Stimulated activated CD4-positive, alpha-beta T cell treated with anti-CD3 and anti-CD28 coated beads, TNF-alpha, amount 100 ng/mL, for 48 hours (primary cell): ENCODE measurements at places on chromosomes 5 and 9.

DNA sequence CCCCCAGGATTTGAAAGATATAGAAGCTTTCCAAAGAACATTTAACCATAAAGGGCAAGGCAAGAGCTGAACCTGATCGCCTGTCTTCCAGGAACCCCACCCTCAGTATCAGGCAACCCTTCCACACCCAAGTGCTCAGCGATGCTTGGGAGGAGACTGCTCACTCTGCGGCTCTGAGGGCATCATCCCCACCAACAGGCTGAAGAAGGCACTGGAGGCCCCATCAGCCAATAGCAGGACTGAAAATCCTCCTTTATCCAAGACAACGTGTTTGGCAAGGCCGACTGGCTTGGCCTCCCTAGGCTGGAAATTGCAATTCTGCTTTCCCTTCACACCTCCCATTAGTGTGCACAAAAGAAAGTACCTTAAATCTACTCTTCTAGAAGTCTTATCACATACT is 1.4 kb upstream of the PPP2CA start:
- DNase-seq = no peak

DNA sequence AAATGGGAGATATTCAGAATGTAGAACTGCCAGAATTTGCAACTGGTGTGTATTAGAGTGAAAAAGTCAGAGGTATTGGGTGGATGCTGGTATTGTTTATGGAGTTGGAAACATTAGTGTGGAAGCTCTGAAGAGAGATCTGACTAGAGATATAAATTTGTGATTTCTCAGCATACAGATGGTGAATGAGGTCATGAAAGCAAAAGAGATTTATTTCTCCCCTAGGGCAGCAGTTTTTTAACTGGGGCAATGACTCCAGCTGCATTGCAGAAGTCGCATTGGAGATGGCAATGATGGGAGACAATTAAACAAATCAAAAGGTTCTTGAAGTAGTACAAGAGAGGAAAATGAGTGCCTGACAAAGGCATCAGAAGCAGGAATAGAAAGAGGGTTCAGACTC is 64.9 kb downstream of the CETN3 start:
- no peak for DNase-seq

- no peak for DNase-seq
Measured at GRCh38 chr5:83312663-83313062, 158.9 kb upstream of the VCAN start.

GRCh38 chr9:102445181-102445747 is 549.9 kb upstream of the CYLC2 start:
- DNase-seq = no peak

DNA sequence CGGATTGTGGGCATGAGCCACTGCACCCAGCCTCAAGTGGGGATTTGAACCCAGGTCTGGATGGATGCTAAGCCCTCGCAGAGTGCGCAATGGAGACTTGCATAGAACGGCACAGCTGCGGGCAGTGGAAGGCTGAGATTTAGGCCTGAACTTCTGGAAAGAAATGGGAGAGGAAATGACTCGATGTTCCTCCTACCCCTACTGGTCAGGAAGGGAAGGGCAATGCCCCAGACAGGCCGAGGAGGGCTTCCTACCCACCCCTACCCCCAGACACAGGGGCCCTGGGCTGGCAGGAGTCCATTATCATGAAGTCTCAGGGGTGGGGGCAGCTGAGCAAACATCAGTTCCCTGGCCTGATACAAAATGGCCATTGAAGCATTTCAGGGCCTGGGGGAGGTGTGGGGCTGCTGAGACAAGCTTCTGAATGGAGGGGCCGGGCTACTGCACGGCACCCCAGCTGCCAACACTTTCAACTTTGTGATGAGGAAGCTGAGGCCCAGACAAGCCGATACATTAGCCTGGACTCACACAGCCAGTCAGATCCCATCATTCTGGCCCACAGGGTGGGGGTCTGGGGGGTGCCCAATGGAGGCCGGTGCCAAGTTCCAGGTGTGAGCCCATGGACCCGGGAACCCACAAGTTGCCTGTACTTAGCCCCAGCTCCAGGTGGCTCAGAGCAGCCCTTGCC is 13.5 kb upstream of the WDR38 start:
- DNase-seq = no peak

DNA sequence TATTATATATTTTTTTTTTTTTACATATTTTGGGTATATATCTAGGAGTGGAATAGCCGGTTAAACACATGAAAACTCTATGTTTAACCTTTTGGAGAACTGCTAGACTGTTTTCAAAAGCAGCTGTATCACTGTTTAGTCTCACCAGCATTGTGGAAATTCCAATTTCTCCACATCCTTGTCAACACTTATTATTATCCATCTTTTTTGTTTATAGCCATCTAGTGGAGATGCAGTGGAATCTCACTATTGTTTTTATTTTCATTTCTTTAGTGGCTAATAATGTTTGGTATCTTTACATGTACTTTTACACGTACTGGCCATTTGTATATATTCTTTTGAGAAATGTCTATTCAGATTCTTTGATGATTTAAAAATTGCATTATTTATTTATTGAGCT is 22.7 kb upstream of the CCDC180 start:
- no peak for DNase-seq

DNA sequence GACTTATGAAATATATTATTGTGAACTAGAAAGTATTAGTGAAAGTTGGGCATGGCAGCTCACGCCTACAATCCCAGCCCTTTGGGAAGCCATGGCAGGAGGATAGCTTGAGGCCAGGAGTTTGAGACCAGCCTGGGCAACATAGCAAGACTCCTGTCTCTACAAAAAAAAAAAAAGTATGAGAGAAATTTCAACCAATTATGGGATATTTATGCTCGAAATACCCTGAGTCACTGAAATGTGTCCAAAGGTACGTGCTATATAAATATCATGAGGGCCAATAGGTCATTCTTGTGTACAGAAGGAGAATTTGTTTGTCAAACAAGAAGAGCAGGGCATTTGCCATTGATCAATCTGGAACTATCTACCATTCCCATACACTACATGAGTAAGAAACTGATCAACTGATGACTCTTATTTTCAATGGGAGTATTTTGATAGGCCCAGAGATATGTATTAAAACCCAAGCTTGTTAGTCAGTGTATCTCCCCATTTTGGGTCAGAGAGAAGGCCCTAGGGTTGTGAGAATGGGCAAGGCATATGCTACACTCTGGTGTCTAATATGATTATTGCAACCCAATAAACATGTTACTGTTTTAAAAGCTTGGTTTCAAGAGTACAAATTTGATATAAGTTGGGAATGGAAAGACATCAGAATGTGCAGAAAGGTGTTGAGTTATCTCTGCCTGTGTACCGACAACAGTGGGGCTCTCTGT is 21.7 kb upstream of the HOMER1 start:
- DNase-seq = no peak

GRCh38 chr5:110547495-110547894 is 179.0 kb downstream of the TMEM232 start:
- DNase-seq = no peak

- no peak for DNase-seq
Measured at GRCh38 chr5:16617274-16617968, 624 bp upstream of the RETREG1 start.

DNA sequence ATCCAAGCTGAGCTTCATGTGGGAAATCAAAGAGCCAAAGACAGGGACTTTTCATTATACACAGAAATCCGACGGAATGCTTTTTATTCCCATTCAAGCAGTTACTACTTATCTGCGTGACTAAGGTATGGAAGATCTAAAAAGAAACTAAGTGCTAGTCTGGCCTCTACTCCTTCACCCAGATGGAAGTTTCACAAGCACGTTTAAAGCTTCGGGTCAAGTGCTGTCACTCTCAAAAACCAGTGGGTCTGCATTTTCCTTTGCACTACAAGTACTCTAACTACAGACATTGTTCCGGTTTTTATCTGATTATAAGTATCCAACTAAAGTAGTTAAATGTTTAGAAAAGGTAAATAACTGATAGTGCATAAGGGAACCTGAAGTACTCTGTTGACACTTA is 13.7 kb upstream of the MTAP start:
- no peak for DNase-seq

DNA sequence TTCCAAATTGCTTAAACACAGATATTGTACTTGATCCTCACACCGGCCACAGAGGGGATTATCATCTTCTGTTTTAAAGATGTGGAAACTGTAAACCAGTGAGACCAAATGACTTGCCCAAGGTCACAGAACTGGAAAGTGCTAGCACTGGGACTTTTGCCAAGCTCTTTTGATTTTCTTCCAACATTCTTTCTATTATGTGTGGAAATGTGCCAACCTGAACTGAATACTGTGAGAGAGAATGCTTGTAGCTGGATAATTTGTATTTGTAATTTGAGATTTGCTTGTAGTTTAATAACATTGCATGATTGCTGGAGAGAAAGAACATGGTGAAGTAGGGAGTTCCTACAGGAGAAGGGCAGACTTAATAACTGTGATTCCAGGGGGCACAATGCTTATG is 977.9 kb upstream of the NUDT12 start:
- DNase-seq = no peak

GRCh38 chr9:110606179-110606790 is 26.7 kb upstream of the SVEP1 start:
- no peak for DNase-seq

DNA sequence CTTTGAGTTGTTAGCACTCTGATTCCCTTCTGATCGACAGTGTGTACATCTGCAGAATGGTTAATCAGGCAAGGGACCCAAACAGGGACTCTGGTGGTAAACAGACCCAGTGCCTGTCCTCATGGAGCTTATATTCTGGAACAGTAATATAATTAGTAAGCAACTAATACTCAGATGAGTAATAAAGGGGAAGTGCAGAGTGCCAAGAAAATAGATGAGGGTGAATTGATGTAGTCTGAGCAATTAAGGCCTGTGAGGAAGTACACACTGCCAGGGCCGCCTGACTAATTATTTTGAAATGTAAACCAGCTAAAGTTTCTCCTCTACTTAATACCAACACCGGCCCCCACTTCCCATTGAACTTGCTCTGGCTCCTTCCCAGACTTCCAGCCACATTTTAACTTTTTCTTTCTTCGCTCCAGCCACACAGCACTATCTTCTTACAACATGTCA is 4.2 kb downstream of the DHX29 start:
- no peak for DNase-seq

DNA sequence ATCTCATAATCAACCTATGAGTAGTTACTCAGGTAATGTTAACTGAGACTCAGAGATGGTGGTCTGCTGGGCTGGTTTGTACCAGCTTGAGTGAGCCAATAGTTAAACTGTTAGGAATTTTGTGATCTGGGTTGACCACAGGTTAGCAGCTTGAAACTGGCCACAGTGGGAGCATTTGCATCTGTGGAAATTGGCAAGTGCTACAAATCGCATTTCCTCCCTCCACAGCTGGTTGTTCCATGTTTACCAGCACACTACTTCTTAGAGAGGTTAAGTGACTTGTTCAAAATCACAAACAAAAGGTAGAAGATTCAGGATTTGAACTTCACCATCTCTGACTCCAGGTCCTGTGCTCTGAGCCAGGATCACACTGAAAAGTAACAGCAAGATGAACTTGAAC is 446.9 kb upstream of the CLINT1 start:
- no peak for DNase-seq

DNA sequence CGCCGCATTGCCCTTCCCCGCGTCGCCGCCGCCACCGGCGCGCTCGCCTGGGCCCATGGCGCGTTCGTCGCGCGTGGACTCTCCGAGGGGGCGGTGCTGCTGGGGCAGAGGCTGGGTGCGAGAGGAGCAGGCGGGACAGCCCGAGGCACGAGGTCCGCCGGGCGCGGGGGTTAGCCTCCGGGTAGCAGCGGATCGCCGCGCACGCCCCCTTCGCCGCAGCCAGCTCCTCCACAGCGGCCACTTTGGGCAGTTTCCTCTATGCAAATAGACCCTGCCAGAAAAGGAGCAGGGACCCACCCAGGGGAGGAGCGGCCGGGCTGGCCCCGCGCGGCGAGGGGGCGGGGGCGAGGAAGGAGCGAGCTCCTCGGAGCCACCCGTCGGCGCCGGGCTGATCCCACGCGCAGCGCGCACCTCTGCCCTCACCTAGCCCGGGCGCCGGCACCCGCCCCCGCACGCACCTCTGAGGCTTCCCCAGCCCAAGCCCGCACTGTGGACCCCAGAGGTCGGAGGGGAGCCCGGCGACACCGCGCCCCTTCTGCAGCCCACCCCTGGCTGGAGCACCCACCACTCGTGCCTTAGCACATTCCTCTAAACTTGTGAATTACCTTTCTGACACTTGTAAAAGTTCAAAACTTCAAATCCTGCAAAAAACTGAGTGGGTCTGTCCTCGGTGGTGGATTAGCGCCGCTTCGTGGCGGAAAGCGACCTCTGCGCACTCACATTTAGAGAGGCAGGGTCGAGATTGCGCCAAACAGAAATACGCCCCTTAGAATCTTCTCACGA is at the start of gene COL23A1:
COL23A1 (minus strand) TSS at position 253 of the 783 bp plus-strand sequence.
- no peak for DNase-seq

- DNase-seq = no peak
Measured at GRCh38 chr9:70530716-70531115, 116.3 kb upstream of the KLF9 start.

DNA sequence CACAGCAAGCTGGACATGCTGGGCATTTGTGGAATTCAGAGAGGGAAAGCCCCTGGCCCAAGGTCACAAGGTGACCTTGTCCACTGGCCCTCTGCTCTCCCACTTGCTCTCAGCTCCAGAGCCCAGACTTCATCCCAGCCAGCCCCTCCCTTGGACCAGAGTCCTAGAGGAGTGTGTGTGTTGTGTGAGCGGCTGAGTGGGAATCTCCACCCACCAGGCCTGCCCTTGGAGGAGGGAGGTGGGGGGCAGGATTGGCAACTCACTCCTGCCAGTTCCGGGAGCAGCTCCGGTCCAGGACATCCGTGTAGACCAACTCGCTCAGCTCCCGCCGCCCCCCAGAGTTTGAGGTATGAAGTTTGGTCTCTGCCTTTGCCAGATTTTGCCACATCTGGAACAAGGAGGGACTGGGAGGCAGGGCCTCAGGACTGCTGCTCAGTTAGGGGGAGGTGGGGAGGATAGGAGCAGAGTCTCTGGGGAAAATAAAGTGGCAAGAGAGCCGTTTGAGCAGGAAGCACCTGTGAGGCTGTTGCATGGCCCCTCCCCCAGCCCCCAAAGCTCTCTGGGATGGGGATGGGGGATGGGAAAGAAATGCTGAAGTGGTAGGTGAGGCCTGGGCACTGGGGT is 1.4 kb downstream of the MZB1 start:
- no peak for DNase-seq

DNA sequence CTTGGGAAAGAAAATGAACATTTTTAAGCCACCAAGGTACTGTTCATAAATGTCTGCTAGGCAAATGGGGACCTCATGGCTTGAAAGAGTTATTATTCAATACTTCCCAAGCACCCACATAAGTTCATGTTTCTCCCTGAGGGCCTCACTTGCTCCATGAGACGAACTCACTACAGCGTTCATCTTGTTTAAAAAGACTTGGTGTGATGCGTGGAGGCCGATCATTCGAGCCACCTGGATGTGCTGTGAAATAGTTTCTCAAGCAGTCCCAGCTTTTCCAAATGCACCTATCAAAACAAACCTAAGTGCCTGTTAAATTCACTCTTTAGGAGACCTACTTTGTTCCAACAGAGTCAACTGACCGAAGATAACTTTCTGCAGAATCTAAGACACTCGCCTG is 103.2 kb downstream of the LHFPL2 start:
- DNase-seq = no peak

GRCh38 chr5:82396396-82396795 is 118.2 kb upstream of the RPS23 start:
- no peak for DNase-seq

- no peak for DNase-seq
Measured at GRCh38 chr9:108756746-108757490, 98.9 kb downstream of the ACTL7B start.
